Activated naive CD4-positive, alpha-beta T cell (primary cell): ENCODE measurements at places on chromosomes 6 and 20.

DNA sequence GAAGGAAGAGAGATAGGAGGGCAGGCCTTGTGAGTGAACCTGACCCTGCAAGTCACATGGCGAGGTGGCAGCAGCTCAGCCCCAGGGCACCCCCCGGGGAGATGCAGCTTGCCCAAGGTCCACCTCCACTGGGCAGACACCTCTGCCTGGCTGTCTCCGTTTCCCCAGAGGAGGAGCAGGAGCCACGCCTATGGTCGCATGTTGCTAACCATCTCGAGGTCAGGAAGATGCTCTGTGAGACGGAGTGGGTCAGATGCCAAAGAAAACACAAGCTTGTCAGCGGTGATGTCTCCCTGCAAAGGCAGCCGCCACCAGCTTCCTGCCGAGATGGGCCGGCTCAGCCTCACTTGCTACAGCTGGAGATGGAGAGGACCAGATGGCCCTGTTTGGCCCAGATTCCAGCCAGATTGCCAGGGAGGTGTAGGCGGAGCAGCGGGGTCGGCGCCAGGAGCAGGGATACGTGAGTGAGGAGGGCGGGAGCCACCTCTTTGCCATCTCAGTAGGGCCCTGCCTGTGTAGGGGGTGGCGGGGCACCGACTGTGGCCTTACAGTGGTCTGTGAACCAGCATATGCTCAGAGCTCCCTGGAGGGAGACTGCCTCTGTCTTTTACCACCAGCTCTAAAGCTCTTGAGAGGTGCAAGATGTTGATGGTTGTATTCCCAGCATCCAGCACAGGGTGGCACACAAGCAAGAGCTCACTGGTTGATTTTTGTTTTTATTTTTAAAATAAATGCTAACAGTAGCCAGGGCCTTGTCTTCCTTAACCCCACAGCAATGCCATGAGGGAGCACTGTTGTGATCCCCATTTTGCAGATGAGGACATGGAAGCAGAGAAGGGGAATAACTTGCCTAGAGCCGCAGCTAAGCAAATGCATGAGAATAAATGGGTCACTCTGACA lies 42.9 kb upstream of the FAM83D start:
- no peak for DNase-seq

- no peak for DNase-seq
Observed at GRCh38 chr20:52682237-52682636, 289.9 kb upstream of the TSHZ2 start.

DNA sequence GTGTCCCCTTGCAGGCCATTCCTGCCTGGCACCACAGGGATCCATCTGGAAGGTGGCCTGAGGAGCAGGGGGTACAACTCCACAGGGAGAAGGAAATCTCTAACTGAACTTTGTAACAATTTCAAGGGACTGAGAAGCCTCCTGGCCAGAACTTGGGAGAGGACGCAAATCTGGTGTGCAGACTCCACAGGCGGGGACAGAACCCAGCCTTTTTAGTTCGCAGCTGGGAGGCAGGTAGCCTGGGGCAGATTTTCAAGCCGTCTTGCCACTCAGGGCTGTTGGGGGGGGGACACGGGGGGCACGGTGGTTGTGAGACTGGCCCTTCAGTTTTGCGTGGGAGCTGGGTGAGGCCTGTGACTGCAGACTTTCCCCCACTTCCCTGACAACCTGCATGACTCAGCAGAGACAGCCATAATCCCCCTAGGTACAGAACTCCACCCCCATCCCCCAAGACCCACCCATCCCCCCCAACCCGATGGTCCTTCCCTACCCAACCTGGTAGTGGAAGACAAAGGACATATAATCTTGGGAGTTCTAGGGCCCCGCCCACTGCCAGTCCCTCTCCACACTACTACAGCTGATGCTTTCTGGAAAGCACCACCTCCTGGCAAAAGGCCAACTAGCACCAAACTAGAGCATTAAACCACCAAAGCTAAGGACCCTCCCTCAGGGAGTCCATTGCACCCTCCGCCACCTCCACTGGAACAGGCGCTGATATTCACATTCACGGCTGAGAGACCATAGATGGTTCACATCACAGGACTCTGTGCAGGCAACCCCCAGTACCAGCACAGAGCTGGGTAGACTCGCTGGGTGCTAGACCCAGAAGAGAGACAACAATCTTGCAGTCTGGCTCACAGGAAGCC lies 3.0 kb upstream of the HUS1B start:
- DNase-seq: no peak

DNA sequence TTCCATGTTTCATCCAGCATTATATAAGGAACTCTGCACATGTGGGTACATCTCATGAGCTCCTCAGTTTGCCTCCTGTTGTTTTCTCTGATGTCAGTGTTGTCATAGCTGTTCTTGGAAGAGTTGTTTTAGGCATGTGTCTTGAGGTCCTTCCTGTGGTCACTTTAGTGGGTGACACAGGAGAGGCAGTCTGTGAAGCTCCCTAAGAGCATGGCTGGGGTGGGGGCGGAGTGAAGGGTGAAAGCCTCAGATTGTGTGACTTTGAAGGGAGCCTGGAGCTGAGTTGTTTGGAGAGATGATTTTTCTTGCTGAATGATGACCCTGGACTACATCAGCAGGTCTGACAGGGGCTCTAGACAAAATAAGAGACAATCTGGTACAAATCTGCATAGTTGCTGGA lies 37.7 kb downstream of the PPP1R14C start:
- DNase-seq: no peak

DNA sequence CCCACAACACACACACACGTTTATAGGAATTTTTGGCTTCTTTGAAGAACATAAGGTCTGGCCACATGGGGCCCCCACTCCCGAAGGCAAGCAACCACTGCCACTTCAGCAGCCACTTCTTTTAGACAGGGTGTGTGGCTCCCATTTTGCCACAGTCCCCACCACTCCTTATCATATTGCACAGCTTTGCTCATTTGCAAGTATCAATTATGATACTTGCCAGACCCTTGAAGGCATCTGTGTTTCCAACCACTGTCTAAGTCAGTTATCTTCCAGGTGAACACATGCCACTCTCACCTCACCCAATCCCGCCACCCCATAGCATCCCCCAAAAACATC lies 73.1 kb downstream of the NOL4L start:
- DNase-seq: no peak

- DNase-seq: no peak
Observed at GRCh38 chr6:133312006-133312405, 70.8 kb downstream of the EYA4 start.

- no peak for DNase-seq
Observed at GRCh38 chr6:84718038-84718955, 46.1 kb downstream of the TBX18 start.

DNA sequence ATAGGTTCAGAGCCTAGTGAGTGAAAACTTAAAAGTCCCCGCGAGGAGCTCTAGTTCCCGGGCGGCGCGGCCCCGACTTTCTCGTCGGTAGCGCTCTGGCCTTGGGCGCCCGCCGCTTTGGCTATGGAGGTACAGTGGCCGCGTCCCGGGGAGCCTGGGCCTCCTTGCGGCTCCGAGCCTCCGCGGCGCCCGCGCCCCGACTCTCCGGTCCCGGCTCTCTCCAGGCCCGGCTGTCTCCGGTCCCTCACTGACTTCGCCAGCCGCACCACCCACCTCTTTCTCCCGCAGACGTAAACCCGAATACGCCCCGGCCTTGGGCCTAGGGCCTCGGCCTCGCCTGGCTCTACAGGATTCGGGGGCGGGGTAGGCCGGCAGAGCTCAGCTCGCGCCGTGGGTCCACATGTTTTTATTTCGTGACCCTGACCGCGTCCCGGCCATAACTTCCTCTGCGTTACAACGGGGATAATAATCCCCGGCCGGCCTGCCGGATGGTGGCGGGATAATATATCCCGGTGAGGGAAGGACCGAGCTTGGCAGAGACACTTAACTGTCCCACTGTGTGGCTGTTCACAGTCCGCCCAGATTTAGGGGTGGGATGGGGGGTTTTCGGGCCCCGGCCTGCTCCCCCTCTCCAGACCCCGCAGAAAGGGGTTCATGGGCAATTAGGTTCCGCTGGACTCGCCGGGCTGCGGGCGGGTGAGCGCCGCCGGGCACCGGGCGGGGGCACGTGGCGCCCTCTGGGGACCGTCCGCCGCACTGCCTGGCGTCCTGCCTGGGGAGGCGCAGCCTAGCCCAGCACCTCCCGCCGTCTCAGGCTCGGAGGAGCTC lies 10.0 kb upstream of the TBX18 start:
- no peak for DNase-seq
